ENCODE measurements at places on chromosomes 6 and 20.

DNA sequence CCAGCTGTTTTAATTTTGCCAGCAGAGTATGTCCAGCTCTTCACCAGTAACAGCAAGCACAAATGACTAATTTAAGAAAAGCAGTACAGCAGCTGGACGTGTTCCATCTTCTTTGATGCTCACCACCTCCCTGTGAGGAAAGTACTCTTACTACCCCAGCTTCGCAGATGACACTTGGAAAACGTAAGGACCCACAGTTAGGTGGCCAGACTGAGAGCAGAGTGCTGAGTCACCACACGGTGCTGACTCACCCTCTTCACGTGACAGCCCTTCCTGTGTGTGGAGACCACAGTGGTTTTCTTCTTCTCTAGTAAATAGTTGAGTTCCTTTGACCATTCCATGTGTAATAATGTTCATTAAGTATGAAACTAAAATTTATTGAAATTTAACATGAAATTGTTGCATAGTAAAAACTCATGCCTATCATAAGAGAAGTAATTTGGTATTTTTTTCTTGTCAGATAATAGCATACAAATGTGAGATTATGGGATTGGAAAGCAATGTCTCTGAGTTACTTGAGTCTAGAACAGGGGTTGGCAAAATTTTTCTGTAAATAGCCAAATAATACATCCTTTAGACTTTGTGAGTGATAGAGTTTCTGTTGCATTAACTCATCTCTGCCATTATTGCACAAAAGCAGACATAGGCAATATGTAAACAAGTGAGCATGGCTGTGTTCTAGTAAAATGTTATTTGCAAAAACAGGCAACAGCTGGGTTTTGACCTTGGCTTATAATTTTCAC lies 76.6 kb downstream of the SLX4IP start:
- peak; percentile 94 for DNase-seq

DNA sequence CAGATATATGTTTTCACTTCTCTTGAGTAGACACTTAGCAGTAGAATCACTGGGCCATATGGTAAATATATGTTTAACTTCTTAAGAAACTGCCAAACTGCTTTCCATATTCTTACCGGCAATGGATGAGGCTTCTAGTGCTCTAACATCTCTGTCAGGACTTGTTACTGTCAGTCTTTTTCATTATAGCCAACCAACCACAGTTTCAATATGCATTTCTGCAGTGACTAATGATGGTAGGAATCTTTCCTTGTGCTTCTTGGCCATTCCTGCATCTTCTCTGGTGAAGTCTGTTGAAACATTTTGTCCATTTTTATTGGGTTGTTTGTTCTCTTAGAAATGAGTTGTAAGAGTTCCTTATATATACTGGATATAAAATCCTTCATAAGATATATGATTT lies 66.0 kb upstream of the SYNDIG1 start:
- DNase-seq: peak; percentile 74

DNA sequence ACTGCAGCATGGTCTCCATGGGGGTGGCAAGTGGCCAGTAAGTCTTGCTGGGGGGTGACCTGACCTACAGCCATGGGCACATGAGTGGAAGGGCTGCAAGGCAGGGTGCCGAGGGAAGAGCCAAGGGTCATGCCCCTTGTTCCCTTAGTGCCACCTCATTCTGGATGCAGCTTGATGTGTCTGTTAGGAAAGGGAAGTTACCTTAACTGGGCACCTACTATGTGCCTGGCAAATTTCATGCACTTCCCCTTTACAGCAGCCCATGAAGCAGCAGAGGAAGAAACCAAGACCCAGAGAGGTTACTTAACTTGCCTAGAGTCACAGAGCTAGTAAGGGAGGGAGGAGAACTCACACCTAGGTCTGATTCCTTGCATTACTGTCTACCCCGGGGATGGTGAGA lies 174.0 kb downstream of the MRPL14 start:
- DNase-seq: no peak

GRCh38 chr20:48679599-48679998 lies 148.2 kb downstream of the PREX1 start:
- no peak for DNase-seq

GRCh38 chr20:23212464-23212995 lies 126.4 kb upstream of the CD93 start:
- no peak for DNase-seq

- DNase-seq: no peak
These were observed 62.4 kb upstream of the RNF146 start for GRCh38 chr6:127204281-127204680.

- DNase-seq: peak; percentile 43
These were observed 146.7 kb upstream of the SLC22A23 start for GRCh38 chr6:3603340-3604130.

DNA sequence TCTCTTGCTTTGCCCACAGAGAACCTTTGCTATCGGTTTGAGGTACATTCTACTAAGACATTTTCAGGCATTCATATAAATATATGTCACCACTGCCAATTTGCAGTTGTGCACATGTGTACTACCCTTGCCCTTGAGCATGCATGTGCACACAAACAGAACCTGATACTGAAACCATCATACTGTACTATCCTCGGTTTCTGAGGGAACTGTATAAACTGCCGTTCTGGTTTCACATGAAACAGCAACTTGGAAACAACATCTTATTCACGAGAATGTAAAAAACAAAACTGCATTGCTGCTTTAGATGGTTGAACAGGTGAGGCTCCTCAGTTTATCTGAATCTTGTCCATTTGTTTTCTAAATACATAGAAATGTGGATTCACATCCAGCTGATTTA lies 151.2 kb upstream of the TMEM170B start:
- no peak for DNase-seq

DNA sequence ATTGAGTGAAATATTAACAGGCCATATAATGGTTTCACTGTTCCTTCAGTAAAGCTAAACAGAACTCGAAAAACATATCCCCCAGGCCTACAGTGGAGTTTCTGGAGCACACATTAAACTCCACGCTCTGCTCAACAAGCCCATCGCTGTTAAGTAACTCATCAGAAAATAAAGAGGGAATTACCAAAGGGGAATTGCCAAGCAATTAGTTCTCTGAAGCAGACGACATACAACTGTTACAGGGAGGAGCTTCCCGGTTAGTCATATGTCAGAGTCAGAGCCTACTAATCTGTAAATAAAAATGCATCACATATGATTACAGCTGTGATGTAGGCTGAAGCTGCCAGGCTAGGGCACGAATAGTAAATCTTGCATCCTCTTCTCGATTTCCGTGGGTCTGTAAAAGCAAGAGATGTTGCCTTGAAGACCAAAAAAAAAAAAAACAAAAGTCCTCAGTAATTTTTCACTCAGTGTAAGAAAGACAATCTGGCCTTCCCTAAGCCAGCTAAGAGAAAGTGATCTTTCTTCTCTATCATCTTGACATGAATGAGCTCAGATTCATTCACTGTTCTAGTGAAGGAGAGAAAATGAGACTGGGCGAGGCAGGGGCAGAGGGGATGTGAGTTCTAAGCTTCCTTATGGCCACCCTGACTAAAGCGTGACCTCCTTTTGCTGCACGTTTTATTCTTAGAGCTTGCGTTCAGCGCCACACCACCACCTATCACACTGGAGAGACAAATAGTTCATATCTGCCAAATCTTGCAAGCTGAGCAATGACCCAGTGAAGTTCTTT lies 13.8 kb downstream of the ATXN1 start:
- DNase-seq: peak; percentile 69

DNA sequence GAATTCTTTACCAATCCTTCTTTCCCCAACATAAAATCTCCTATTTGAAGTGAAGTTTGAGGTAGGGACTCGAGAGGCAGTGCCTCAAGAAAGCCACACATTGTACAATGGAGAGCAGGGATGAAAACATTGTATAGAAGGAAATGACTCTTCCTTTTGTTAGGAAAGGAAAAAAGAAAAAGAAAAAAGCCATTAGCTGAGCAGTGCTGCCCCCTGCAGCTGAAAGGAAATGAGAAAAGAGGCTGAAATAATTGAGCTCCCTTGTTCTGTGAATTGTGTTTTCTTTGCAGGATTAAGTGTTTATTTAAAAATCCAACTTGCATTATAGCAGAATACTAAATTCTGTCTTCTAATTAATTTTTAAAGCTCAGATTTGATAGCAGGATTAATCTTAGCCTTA lies 162.9 kb upstream of the SASH1 start:
- DNase-seq: no peak

GRCh38 chr6:42300701-42301100 lies 83.0 kb upstream of the MRPS10 start:
- peak; percentile 55 for DNase-seq

GRCh38 chr20:56964901-56965300 lies 301.5 kb downstream of the BMP7 start:
- DNase-seq: no peak

GRCh38 chr6:30735668-30736314 lies 6.7 kb downstream of the FLOT1 start:
- no peak for DNase-seq

GRCh38 chr6:164532198-164533044 lies 777.0 kb downstream of the C6orf118 start:
- DNase-seq: no peak

DNA sequence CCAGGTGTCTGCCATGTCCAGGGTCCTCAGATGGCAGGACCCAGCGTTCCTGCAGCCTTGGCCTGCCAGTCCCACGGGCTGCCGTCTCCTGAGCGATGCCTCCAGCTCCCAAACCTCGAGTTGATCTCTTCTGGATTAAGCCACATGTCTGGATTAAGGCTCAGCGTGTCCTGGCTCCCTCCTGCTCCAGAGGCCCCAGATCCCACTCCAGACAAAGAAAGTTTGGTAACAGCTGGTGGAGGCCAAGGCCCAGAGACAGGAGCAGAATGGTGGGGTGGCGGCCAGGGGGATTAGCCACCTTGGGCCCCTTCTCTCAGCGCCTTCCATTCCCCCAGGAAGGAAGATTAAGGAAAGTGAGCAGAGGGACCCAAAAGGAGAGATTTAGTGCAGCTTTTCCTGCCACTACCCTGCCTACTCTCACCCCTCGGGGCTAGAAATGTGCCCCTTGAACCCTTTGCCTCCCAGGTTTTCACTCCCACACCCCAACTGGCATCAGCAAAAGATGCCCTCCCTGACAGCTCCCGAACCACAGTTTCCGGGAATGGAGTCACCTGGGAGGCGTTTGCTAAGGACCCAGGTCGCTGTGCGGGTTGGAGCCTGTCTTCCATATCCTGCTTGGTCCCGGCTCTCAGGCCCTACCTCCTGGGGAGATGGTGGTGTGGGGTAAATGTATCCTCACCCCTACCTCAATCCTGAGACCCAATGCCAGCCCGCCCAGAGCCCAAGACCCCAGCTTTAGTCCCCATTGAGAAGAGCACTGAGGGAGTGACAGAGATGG lies 6.9 kb downstream of the SPDEF start:
- no peak for DNase-seq

GRCh38 chr6:16789329-16790038 lies 28.2 kb upstream of the ATXN1 start:
- no peak for DNase-seq

GRCh38 chr6:112841553-112842329 lies 494.6 kb downstream of the RFPL4B start:
- no peak for DNase-seq

GRCh38 chr20:54766483-54766882 lies 291.1 kb downstream of the DOK5 start:
- no peak for DNase-seq

DNA sequence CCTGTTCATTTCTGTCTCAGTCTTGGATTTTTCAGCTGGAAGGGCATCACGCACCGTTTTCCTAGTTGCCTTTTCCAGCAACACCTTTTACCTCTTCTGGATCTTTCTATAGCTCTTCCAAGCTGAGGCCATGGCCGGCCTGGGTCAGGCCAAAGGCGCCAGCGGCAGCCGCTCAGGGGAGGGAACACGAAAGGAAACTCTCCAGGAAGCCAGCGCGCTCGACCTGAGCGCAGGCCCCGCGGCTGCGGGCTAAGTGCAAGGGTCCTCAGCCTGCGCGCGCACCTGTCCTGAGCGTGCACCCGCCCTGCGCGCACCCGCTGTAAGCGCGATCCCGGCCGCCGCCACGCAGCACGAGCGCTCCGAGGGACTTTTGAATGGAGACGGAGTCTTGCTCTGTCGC lies 43.8 kb upstream of the TMEM181 start:
- no peak for DNase-seq

GRCh38 chr6:111713236-111713635 lies 107.6 kb upstream of the TRAF3IP2 start:
- no peak for DNase-seq

DNA sequence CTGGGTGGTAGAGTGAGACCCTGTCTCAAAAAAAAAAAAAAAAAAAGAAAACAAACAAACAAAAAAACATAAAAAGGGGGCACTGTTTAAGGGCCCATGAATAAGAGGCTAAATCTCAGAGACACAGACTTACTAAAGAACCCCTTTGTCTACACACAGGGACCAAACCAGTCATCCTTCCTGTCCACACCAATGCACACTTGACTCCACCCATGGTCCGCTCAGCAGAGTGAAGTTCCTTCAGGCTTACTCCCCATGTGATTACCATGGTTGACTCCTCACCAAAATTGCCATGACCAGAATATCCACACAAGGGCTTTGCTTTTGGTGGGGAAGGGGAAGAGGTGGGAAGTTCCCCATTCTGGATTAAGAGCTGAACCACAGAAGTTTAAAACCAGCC lies 19.4 kb upstream of the REPS1 start:
- no peak for DNase-seq

- no peak for DNase-seq
These were observed 102.0 kb downstream of the HIVEP1 start for GRCh38 chr6:12114055-12114503.

DNA sequence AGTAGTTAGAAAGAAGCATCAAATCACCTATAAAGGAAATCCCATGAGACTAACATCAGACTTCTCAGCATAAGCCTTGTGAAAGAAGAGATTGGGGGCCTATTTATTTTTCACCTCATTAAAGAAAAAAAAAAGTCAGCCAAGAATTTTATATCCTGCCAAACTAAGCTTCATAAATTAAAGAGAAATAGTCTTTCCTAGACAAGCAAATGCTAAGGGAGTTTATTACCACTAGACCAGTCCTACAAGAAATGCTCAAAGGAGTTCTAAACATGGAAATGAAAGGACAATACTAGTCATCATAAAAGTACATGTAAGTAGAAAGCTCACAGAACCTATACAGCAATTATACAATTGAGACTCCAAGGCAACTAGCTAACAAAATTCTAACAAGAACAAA lies 96.5 kb upstream of the OLIG3 start:
- DNase-seq: no peak

DNA sequence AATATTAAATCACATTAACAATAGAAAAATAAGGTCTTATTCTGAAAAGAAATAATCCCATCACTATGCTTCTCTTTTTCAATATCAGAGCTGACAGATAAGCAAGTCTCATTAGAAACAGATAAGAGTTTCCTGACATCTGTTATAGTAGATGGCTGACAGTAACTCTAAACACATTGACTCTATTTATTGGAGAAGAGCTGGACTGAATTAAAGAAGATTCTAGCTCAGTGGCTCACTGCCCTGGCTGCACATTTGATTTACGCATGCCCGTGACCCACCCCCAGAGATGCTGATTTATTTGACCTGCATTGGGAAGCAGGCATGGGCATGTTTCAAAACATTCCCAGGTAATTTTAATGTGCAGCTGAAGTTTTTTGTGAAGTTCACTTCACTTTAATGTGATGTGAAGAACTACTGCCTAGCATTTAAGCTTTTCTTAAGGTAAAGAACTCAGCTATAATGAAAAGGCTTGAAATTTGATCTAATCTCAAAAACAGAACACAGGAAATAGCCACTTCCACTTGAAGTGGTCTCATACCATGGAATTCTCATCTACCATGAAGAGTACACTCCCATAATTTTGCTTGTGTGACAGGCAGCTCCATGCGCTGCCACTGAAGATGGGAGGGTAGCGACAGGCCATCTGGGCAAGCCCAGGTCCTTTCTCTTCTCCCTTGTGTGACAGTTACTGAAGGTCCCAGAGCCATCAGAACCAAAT lies 162.3 kb downstream of the TPBG start:
- no peak for DNase-seq

GRCh38 chr6:20021795-20022194 lies 184.6 kb downstream of the ID4 start:
- no peak for DNase-seq

GRCh38 chr6:157203312-157203744 lies 120.0 kb downstream of the TMEM242 start:
- DNase-seq: no peak

Measured in foreskin keratinocyte (primary cell).